ENCODE measurements at places on chromosomes 7 and 10.

DNA sequence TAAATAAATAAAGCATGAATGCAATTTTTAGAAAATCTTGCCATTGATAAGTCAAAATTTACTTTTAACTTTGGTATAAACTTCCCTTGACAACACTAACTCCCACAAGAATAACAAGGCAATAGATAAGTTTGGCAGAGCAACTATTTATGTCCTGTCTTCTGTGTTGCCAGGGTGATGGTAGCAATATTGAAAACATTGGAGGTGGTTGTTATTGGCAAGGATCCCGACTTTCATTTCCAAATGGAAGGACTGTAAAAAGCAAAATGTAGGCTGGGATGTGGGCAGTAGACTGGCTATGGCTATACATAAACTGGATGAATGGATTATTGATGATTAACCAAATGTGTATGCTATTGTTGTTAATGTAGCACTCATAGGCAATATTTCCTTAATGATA, 134.9 kb upstream of the CACNA2D1 start:
- no peak for DNase-seq

DNA sequence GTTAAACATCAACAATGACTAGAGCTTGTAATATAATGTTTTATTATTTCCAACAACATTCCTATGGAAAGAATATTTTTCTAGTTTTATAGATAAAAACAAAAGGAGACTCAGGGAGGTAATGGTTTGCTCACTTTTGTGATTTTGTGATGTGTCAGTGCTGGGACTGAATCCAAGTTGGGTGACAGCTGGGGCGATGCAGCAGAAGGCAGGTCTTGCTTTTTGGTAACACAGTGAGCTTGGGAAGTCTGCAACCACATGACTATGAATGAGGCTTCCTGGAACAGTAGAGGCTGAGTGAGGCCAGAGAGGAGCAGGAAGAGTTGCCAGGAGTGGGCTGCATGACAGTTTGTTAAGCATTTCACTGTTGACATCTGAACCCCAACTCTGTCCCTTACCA, 4.9 kb upstream of the YKT6 start:
- DNase-seq = no peak

- no peak for DNase-seq
Measured at GRCh38 chr10:1605999-1606940, 131.1 kb downstream of the ADARB2 start.

- no peak for DNase-seq
Measured at GRCh38 chr10:97016728-97017473, 168.9 kb downstream of the SLIT1 start.

GRCh38 chr10:59337201-59337652, 25.1 kb downstream of the FAM13C start:
- no peak for DNase-seq

- DNase-seq = no peak
Measured at GRCh38 chr7:145105561-145105960, 269.7 kb upstream of the TPK1 start.

GRCh38 chr7:19971956-19972355, 198.5 kb upstream of the TMEM196 start:
- no peak for DNase-seq

- no peak for DNase-seq
Measured at GRCh38 chr10:74018241-74018640, 20.3 kb downstream of the VCL start.

GRCh38 chr10:2201534-2202099, 464.3 kb upstream of the ADARB2 start:
- DNase-seq = no peak

GRCh38 chr7:51123322-51124019, 193.1 kb downstream of the COBL start:
- DNase-seq = peak; percentile 8

- no peak for DNase-seq
Measured at GRCh38 chr10:108112218-108112617, 947.7 kb upstream of the SORCS1 start.

DNA sequence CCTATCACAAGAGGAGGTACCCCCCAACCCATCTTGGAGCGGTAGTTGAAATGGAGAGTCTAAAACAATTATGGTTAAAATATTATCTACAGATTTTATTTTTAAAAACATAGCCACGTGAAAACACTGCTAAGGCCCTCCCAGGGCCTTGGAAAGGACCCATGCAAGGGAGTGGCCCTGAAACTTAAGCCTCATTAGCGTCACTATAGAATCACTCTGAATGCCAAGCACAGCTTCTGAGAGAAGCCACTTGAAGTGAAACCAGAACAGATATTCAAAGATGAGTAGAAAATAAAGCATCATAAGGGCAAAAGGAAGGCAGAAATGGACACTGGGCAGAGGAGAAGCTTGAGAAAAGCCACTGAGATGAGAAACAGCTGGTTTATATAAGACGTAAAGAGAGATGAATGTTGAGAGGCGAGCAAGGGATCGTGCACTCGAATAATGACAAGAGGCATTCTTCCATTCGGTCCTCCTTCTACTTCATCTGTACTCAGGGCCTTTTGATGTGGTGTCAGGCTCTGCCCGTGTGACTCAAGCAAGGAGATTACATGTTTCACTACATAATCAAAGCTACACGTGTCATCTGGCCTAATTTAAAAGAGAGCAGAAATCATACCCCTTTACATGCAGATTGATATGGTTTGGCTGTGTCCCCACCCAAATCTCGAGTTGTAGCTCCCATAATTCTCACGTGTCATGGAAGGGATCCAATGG, 33.4 kb upstream of the SLC39A12 start:
- no peak for DNase-seq

GRCh38 chr7:106598663-106599342, 62.2 kb downstream of the CCDC71L start:
- peak; percentile 95 for DNase-seq

DNA sequence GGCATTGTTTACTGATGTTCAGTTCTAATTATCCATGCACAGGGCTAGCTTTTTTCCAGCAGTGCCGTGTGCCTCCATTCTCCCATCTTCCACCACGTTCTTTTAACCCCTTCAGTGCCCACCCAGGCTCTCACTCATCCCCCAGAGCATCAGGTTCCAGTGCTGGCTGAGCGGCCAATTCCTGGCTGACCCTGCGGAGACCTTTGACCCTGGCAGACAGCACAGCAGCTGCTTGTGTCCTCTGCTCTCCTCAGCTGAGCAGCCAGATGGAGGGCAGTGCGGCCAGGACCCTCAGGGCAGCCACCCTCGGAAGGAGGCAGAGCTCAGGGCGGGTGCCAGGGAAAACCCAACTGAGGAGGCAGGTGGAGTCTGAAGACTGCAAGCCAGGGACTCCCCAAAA, 48.4 kb downstream of the ZNF503 start:
- DNase-seq = no peak

DNA sequence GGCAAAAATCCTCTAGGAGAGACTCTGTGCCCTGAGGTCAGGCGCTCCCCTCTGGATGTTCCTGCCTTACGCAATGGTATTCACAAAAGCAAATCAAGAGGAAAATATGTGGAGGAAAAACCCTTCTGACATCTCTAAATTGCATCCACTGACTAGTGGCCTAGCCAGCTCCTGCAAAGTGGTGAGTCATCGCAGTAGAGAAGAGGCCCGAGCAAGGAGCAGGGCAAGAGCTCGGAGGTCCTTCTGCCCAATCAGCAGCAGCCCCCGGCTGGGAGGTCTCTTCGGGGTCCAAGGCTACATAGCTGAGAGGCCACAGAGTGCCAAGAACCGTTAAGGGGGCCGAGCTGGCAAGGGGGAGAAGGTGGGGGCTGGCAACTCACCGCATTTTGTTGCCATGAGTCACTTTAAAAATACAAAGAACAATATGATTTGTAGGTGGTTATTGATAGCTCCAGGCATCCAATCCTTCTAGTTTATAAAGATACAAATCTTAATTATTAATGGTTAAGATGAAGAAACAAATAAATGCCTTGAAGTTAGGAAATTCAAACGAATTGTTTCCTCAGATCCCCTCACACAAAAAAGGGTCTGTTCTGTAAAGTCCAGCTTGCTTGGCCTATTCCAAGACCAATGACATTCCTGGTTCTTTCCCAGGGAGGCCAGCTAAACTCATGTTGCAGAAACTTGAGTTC, 161.6 kb downstream of the PKD1L1 start:
- no peak for DNase-seq

- DNase-seq = no peak
Measured at GRCh38 chr7:45151131-45151684, 6.4 kb upstream of the RAMP3 start.

- DNase-seq = no peak
Measured at GRCh38 chr10:124547647-124548168, 86.1 kb downstream of the LHPP start.

GRCh38 chr7:120256344-120257070, 16.5 kb upstream of the KCND2 start:
- no peak for DNase-seq

- peak; percentile 87 for DNase-seq
Measured at GRCh38 chr10:60032723-60033122, 126.4 kb upstream of the CCDC6 start.

GRCh38 chr10:2994221-2994961, 73.0 kb upstream of the PFKP start:
- no peak for DNase-seq

DNA sequence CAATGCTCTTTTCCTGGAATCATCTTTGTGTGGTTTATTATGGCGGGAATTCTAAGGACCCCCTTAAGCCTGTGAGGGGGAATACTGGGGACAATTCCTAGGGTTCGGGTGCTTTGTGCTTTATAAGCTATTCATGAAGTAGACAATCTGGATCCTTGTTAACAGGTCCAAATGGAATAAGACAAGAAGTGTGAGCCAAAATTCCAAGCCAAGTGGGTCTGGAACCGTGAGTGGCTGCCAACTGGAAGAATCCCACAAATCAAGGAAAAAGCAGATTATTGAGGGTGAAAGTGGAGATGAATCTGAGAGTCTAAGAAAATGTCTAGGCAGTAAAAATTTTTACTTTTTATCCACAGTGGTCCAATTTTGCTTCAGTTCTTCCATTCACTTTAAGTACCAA, 136.8 kb downstream of the MDFIC start:
- no peak for DNase-seq

DNA sequence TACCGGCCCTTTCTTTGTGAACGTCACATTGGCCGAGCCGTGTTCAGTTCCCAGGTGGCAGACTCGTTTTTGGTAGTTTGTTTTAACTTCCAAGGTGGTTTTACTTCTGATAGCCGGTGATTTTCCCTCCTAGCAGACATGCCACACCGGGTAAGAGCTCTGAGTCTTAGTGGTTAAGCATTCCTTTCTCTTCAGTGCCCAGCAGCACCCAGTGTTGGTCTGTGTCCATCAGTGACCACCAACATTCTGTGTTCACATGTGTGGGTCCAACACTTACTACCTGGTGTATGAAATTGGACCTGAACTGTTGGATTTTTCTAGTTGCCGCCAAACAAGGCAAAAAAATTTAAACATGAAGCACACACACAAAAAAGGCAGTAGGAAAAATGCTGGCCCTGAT, 9.9 kb upstream of the CSGALNACT2 start:
- DNase-seq = no peak

- no peak for DNase-seq
Measured at GRCh38 chr10:78605800-78606350, 462.9 kb upstream of the ZMIZ1 start.

DNA sequence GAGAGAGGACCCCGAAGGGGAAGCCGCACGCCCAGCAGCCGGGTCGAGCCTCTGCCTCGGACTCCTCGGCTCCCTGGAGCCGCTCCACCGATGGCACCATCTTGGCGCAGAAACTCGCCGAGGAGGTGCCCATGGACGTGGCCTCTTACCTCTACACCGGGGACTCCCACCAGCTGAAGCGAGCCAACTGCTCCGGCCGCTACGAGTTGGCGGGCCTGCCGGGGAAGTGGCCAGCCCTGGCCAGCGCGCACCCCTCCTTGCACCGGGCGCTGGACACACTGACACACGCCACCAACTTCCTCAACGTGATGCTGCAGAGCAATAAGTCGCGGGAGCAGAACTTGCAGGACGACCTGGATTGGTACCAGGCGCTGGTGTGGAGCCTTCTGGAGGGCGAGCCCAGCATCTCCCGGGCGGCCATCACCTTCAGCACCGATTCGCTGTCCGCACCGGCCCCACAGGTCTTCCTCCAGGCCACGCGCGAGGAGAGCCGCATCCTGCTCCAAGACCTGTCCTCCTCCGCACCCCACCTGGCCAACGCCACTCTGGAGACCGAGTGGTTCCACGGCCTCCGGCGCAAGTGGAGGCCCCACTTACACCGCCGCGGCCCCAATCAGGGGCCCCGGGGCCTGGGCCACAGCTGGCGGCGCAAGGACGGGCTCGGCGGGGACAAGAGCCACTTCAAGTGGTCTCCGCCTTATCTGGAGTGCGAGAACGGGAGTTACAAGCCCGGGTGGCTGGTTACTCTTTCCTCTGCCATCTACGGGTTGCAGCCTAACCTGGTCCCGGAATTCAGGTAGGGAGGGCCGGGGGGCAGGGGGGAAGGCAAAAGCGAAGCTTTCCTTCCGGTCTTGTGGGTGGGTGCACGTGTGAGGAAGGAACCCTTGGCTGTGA, 973 bp downstream of the GPR158 start:
- no peak for DNase-seq

DNA sequence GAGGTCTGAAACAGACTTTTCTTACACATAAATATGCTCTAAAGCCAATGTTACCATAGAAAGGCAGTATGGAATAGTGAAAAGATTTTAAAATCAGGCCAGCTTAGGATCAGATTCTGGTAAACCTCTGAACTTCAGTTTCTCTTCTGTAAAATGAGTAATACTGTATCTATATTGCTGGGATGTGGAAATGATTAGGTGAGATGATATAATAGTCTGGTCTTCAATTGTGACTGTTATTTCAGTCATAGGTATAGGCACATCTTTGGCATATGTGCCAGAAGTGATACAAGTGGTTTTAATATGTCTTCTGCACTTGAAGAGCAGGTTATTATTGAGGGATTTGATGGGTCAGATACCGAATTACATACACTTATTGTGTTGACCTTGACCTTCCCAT, 7.2 kb downstream of the ZNF277 start:
- no peak for DNase-seq

GRCh38 chr7:138958391-138958956, 22.7 kb downstream of the KIAA1549 start:
- no peak for DNase-seq

DNA sequence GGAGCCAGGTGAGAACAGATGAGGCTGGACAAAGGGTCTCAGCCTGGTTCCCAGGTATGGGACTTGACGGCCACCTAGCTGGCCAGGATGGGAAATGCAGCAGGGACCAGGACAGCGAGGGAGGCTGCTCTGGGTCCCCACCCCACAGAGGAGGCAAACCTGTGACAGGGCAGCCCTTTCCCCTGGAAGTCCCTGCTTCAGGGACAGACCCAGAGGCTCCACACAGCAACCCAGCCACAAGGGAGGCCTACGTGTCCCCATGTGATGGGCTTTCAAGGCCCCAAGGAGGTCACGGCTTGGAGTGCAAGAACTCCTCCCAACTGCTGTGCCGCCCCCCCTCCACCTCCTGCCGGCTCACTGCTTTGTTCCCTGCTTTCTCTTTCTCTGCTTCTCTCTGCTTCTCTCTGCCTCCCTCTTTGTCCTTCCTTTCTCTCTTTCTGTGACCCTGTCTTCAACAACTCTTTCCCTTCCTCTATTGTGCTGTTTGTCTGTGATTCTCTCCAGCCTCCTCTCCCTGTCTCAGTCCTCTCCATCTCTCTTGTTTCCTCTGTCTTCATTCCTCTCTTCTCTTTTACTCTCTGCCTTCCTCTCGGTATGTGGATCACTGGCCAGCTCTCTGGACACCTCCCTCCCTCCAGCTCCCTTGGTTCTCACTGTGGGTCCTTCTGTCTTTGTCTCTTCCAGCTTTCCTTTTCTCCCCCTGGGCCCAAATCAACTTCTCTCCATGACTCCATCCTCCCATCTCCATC, 9.6 kb upstream of the EIF5AL1 start:
- no peak for DNase-seq
